ENCODE measurements at places on chromosomes 1 and 21.
A peak's percentile ranks its signal among the peaks of the same experiment; 100 is the strongest.

GRCh38 chr1:93200086-93200620 lies 19.6 kb downstream of the CCDC18 start:
- no peak for DNase-seq

DNA sequence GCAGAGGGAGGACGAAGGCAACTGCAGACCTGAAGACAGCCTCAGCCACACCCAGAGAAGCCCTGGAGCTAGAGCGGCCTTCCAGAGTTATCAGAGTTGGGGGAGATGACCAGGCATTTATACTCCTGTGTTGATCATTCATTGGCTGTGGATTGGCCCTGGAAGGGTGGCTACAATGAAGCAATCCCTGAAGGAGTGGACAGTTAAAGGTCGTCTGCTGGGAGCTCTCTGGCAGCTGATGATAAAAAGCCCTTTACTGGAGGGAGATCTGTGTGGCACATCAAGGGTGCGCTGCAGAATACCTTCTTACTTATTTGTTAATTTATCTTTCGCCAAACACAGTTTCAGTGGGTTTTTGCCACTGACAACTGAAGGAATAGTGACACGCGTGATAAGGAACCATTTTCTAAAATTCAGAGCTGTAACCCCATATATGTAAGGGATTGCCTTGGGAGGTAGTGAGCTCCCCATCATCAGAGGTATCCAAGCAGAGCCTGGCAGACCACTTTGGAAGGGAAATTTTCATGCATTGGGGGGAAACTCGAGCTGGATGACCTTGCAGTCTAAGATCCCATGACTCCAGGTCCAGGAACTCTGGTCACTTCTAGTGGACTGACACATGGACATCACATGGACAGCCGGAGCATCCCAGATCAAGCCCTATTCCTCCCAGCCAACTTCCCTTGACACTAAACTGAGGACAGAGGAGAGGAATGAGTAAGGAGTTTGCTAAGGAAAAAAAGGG lies 126.4 kb upstream of the GADD45A start:
- DNase-seq: no peak

GRCh38 chr1:62720946-62721554 lies 32.9 kb upstream of the DOCK7 start:
- DNase-seq: no peak

- no peak for DNase-seq
These were observed 99.3 kb downstream of the CDC42BPA start for GRCh38 chr1:227218870-227219573.

DNA sequence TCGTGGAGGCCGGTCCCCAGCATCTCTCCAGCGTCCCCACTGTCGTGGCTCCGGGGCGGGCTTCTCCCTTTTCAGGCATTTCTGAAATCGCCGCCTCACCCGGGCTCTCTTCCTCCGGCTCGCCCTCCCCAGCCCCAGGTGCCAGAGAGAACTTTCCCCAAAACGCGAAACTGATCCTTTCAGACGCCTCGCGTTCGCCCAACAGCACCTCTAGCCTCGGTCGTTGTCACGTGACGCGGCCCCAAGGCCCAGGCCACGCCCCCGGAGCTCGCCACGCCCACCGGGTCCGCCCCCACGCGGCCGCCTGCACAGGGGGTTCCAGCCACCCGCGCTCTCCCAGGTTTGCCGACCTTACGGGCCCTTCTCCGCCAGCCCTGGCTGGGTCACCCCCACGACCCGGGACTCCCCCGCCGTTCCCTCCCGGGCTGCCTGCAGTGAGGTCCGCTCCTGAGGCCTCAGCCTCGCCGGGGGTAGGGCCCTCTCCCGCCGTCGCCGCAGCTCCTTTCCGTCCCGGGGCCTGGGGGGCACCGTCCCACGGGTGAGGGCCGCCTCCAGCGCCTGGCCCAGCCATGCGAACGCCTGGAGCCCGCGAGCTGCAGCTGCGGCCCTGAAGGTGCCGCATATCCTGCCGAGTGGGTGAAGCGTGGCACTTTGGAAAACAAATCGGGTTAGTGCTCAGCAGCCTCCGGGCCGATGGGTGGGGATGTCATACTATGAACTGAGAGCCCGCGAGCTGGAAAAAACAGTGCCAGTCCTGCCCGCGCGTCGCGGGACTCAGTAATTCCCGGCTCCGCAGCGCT lies 21.0 kb downstream of the H3-3A start:
- DNase-seq: peak; percentile 95

DNA sequence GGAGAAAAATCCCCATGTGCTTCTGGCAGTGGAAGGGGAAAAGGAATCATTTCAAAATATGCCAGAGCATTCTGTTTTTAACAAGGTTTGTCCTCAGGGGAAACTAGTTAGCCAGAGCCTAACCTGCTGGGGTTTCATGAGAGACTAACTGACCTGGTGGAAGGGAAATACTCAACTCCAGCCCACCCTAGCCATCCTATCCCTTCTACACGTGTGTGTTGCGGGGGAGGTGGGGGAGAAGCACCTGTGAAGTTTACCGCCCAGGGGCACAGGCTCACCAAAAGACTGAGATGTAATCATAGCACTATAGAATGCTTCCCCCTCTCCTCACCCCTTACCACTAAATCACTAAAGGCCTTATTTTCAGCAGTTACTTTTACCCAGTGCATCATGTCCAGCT lies 139.5 kb downstream of the GRIK3 start:
- DNase-seq: no peak

- no peak for DNase-seq
These were observed 142.8 kb downstream of the ZZZ3 start for GRCh38 chr1:77539519-77540142.

GRCh38 chr1:224238212-224238611 lies 55.2 kb downstream of the DEGS1 start:
- no peak for DNase-seq

GRCh38 chr1:210377731-210378333 lies 49.1 kb downstream of the HHAT start:
- DNase-seq: no peak

DNA sequence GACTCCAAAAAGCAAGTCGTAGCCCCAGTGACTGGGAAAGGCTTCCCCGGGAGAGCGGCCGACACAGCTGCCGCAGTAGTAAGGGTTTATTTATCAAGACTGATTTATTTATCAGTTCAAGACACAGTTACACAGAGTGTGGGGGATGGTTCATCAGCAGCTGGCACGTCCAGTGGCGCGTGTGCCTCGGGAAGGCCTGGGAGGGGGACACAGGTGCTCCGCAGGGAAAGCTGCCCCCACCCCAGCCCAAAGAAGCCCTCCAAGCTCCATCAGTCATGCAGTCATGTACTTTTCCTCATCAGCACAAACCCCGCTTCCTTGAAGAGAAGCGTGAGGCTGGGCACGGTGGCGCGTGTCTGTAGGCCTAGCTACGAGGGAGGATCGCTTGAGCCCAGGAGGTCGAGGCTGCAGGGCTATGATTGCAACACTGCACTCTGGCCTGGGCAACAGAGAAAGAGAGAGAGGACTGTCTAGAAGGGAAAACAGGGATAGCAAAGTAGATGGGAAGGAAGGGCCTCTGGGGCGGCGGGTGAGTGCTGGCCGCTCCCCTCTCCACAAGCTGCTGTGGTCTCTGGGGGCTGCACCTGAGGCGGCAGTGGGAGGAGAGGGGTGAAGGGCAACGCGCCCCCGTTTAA lies 53.2 kb downstream of the PRKCZ start:
- no peak for DNase-seq

GRCh38 chr1:41536361-41536802 lies 51.9 kb upstream of the EDN2 start:
- DNase-seq: peak; percentile 43

DNA sequence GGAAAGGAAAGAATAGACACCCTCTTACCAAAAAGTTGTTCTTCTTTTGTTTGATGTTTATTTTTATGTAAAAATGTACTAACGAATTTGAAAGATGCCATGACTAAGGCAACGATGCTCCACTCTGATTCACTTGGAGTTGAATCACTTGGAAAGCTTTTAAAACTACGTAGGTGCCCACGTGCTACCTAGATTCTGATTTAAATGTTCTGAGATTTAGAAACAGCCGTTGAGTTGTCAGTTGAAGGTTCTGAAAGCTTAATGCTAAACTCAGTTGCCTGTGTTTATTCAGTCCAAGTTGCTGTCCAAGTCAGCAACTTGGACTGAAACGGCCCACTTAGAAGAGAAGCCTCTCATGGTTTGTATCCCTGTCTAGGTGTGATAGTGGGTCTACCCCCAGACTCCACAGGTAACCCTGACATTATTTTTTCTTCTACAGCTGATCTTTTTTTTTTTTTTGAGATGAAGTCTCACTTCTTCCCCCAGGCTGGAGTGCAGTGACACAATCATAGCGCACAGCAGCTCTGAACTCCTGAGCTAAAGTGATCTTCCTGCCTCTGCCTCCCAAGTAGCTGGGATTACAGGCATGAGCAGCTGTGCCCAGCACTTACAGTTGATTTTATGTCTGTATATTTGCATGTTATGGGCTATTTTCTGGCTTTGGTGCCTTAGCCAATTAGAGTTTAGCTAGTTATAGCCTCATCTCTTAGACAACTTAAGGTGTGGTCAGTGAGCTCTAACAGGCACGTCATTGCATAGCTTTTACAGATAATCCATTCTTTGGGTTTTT lies 1.4 kb upstream of the VAMP4 start:
- no peak for DNase-seq

GRCh38 chr21:24840287-24840686 lies 767.0 kb downstream of the MRPL39 start:
- no peak for DNase-seq

- DNase-seq: no peak
These were observed 79.1 kb downstream of the ZP4 start for GRCh38 chr1:237811633-237812032.

DNA sequence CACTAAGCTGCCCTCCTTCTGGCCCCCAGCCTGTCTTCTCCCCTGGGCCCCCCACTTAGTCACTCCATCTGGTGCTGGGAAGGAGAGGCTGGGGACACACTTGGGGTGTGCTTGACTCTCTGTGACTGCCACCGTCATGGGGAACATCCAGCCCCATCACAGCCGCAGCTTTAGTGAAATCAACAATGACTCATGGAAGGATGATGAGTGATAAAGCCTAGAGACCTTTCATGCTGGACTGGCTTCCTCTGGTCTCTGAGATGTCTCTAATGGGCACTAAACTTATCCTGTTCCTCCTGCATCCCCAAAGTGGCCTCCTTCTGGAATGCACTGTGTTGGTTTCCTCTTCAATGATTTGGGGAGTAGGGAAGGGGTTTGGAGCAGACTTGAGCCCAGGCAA lies 172.9 kb downstream of the GRIK3 start:
- DNase-seq: no peak

- no peak for DNase-seq
These were observed 3.3 kb downstream of the LAX1 start for GRCh38 chr1:203768256-203768655.

DNA sequence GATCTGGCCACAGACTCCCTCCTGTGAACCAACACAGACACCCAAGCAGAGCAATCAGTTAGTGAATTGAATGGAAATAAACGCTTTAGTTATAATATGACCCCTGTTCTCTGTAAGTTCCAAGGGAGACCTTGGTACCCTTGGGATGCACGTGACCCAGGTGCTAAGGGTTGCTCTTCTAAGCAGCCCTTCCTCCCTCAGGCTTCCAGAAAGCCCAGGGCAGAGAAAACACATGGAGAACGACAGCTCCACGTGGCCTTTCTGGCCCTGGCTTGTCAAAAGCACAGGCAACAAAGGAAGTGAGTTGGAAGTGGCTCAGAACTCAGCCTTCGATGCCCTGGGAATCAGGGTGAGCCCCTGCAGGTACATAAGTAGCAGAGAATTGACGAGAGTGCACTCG lies 57.4 kb downstream of the LACTBL1 start:
- DNase-seq: no peak

GRCh38 chr21:34545079-34545884 lies 33.3 kb upstream of the KCNE1 start:
- DNase-seq: no peak

DNA sequence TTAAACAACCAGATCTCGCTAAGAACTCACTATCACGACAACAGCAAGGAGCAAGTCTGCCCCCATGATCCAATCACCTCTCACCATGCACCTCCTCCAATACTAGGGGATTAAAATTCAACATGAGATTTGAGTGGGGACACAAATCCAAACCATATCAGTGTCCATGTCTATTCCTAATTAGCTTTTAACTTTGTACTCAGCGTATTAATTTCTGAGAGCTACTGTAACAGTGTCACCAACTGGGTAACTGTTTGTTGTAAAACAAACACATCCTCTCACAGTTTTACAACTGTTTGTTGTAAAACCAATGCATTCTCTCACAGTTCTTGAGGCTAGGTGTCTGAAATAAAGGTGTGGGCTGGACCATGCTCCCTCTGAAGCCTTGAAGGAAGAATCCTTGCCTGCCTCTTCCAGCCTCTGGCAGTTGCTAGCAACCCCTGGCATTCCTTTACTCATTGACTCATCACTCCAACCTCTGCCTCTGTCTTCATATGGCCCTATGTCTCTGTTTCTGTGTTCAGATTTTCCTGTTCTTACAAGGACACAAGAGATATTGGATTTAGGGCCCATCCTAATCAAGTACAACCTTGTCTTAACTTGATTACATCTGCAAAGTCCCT lies 121.2 kb downstream of the LTN1 start:
- no peak for DNase-seq

DNA sequence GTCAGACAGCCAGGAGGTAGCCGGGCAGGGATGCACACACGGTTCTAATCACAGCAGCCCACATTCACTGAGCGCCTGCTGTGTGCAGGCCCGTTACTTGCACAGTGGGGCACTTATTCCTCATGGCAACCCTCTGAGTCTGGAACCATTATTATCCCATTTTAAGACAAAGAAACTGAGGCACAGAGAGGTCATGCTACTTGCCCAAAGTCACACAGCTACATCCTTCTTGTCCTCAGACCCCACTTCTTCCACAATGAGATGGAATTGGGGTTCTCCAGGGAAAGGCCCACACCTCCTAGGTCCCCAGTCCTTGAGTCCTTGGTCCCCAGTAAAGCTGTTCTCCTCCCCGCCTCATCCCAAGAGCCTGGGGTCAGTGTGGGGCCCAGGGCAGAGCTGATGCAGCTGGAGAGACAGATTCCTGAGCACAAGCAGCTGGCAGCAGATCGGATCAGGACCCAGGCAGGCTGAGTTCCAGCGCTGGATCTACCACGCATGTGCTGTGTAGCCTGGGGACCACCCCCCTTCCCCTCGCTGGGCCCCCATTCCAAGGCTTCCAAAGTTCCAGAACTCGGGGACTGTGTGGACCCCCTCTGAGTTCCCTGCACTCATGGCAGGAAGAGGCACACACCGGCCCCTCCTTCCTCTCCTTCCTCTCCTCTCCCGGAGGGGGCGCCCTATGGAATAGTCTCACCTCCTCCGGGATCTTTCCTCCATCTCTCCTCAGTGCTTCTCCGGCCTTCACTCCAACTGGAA lies 393.4 kb downstream of the MATN1 start:
- DNase-seq: no peak

- no peak for DNase-seq
These were observed 102.9 kb downstream of the SYF2 start for GRCh38 chr1:25129380-25129779.

GRCh38 chr1:167375949-167376348 lies 142.4 kb downstream of the CD247 start:
- DNase-seq: no peak

Measured in suprapubic skin (tissue), 4 donors.